ENCODE measurements at places on chromosomes 6 and 20. TPM values are rescaled to one million over a fixed set of nuclear protein-coding genes. Genes with fewer than 3 reads are reported as not detected.

GRCh38 chr6:36028088-36028876 is 674 bp downstream of the MAPK14 start:
- DNase-seq: peak; percentile 32

- no peak for DNase-seq
Measured at GRCh38 chr20:23595941-23596340, 9.8 kb downstream of the CST9 start.

DNA sequence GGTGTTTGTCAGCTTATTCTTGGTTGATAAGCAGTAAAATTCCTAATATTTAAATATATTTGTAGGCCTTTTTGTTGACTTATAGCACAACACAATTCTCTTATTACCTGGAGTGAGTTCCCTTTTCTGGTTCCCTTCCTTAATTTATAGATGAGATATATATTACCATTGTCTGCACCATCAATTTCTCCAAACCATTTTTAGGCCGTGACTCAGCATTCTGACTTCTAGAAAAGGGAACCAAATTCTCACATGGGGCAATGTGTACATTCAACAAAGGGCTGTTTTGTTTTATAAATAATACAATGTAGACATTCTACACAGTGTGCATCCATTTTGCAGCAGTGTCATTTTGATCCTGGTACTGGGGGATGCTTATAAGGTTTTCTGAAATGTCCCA is 52.8 kb downstream of the NCOA7 start:
- DNase-seq: no peak

DNA sequence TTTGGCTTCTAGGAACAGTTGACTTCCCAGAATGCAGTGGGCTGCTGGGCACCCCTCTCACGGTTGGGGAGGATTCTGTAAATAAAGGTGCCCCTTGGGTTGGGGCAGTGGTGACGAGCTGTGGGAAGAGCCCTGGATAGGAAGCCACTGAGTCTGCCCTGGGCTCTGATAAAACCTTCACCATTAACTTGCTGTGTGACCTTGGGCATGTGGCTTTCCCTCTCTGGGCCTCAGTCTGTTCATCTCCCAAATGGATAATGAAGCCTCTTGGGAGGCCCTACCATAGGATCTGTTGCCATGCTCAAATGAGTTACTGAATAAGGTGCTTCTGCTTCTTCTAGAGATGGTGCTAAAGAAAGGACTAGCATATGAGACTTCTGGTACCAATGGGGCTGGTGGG is 3.7 kb downstream of the CRIP3 start:
- DNase-seq: no peak

DNA sequence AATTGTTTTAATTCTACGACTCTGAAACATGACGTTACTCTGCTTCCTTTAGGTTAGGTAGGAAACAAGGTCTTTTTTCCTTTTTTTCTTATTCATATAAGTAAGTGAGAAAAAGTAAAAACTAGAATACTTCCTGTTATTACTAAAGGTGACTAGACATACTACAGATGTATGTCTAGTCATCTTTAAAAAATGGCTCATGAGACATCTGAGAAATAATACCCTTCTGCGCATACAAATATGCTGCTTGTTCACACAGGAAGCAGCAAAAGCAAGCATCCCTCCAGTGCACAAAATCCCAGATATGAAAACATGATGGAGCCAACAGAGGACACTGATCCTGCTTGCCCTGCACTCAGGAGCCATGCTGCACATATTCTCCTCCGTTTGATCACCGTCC is 699.1 kb downstream of the EPM2A start:
- DNase-seq: no peak

GRCh38 chr6:89044328-89045010 is 36.1 kb upstream of the PNRC1 start:
- DNase-seq: no peak

GRCh38 chr20:56765172-56766073 is 136.3 kb downstream of the TFAP2C start:
- DNase-seq: no peak

DNA sequence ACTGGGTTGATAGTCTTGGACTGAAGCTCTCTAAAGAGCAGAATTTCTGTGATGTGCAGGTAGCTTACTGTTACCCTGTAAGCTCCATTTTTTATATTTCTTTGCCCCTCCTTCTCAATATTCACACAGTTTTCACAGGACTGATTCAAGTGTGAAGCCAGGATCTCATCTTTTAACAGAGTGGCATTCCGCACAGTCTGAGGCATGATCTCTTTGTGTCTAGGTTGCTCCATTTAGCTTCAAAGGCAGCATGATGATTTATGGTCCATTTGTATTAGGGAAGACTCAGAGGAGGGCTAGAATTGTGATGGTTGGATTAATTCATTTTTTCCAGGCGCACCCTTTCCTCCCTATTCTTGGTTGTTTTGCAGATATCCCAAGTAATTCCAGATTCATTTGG is 43.5 kb downstream of the CARMIL1 start:
- DNase-seq: no peak

DNA sequence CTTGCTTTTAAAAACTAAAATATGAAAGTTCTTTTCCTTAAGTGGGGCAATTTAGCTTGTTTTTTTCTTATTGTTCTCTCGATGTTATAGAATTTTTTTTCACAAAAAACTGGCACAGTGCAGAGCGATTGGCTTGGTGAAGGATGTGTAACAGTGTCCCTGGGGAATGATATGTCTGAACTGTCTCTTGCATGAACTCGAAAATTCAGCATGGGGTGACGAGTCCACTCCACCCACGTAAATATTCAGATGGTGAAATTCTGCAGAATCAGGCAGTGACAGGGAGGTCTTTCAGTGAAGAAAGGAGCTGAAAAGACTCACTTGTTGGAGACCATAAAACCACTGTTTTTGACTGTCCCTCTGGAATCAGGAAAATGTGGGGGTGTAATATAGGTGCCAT is 505.3 kb downstream of the MMUT start:
- DNase-seq: no peak

GRCh38 chr6:169632841-169633240 is 69.0 kb downstream of the WDR27 start:
- no peak for DNase-seq

GRCh38 chr6:13553646-13554045 is 20.8 kb upstream of the SIRT5 start:
- DNase-seq: no peak

GRCh38 chr6:73739096-73739495 is 43.1 kb downstream of the CD109 start:
- no peak for DNase-seq

- no peak for DNase-seq
Measured at GRCh38 chr6:108565091-108565766, 4.5 kb downstream of the FOXO3 start.

DNA sequence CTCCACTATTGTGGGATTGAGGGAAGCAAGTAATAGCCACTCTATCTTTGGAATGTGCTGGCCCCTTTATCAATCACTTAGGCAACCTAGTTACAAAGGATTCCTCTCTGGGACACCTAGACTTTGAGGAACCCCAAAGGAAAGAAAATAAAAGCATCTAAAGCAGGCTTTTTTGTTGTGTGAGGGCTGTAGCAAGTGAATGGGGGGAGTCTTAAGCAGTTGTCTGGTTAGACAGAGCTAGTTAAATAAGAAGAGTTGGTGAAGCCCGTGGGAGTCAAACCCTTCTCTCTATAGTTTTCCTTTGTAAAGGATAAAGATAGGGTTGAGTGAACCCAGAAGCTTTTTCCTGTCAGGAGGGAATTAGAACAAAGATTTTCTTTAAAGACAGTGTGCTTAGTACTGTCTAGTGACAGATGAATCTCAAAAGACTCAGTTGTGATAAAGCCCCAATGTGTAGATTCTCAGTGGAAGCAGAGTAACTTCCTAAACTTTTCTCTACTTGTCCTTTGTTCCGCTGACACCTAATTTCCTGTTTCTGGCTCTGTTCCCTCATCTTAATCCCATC is 63.3 kb downstream of the HDGFL1 start:
- no peak for DNase-seq

Gene MYMX
- 0.36 TPM for total RNA-seq

Gene ULBP3
- total RNA-seq: 0.99 TPM

Gene ASF1A
- total RNA-seq: 27.6 TPM

Data from left ventricle myocardium inferior (tissue), 1 donor.